ENCODE measurements at places on chromosomes 1 and 21.

DNA sequence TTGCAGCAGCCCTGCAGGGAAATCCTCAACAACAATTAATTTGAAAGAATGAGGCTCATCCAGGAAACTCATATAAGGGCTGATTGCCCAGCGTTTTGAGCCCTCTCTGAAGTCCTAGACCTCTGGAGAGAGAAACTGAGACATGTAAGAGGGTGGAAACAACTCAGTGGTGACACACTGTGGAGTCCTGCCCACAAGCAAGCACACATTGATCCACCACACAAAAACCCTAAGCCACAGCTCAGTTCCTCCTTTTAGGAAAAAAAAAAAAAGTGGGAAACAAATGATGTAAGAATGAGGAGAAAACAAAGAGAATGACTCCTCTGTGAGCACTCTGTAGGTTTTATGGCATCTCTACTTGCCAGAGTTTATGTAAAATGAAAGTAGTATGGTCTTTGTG, 22.9 kb upstream of the PLA2G5 start:
- no peak for DNase-seq

DNA sequence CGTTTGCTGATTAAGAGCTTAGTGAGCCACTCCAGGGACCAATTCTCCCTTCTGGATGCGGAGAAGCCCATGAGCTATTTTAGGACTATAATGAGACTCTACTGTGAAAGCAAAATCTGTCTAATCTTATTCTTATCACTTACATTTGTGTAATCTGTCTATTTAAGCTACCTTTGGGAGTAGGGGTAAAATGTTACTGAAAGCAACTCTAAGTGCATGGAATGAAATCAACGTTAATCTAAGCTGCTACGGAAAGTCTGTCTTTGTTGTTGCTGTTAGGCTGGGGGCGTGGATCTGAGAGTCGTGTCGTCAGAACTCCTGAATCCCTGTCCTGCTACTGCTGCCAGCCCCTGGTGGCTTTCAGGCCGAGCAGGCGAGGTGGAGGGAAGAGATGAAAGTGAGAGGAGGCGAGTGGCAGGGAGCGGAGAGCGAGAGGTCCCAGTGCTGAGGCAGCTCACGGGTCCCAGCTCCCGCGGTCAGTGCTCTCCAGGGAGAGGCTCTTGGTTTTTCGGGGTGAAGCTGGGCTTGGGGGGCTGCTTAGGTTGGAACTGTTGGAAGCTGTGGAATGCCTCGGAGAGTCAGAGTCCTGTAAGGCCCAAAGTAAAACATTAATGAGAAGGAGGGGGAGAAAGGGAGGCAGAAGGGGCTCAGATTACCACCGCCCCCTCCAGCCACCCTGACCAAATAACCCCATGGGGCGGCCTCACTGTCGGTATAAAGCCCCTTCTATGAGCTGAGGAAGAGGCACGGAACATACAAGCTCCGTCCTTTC, 53.9 kb downstream of the COQ8A start:
- DNase-seq = no peak

DNA sequence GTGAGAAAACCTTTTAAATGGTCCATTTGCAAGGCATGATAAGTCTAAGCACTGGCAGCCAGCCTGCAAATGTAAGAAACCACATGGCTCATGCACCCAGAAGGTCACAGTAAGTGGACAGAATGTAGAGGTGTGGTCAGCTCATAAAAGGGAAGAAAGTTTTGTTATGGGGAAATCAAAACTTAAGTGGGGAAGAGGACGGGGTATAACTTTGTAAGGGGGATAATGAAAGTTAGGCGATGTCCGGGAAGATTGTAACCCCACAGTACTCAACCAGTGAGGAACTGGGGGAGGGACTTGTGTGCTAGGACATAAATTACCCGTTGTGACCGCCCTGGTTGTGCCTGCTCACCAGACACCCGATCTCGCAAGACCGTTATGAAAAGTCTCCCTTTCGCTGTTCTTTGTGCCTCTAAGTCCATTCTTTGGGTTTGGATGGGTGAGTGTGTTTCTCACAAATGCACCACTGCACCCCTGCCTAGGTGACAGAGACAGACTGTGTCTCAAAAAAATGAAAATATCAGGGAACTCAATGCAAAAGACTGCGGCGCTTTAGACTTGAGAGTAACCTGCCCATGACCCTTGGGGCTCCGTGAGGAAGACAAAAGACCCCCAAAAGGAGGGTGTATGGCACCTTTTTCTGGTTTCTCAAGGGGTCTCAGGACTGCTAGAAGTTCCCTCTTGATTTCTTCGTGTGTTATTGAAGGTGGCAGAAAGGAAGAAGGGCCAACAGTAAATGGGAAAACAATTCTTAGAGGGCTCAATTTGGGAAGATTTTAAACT, 28.6 kb upstream of the ZNF496 start:
- DNase-seq = no peak

DNA sequence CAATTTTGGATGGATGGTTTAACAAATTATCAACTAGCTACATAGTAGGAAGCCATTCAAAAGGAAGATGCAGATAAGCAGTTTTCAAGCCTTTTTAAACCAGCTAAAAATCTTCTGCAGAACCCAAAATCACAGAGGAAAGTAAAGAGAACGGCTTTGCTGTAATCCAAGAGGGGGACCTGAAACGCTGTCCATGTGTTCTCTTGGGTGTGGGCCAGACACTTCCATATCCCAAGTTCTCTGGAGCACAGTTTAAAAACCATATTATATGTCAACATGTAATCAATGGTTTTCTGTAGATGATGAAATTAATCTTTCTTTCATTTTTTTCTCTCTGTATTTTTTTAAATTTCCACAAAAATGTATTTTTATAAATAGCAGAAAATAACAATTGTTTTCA, 90.5 kb downstream of the SELENOF start:
- DNase-seq = no peak

DNA sequence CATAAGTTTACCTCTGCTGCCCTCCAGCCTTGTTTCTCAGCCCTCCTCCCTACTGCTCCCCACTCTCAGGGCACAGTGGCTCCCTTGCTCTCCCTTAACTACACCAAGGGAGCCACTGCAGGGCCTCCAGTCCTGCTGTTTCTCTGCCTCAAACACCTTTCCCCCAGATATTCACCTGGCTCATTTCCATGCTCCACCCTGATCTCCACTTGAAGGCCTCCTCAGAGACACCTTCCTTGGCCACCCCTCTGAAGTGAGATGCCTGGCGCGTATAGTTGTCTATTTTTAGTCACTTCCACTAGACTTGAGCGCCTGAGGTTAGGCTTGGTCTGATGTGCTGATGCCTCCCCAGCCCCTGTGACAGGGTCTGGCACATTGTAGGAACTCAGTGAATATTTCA, 34.9 kb downstream of the SEC16B start:
- no peak for DNase-seq

GRCh38 chr1:105909811-105910210, 1146.7 kb upstream of the PRMT6 start:
- no peak for DNase-seq

GRCh38 chr1:188367661-188368060, 1538.9 kb downstream of the PLA2G4A start:
- no peak for DNase-seq

- DNase-seq = no peak
Observed at GRCh38 chr1:207866471-207867135, 44.3 kb downstream of the CD34 start.

GRCh38 chr1:40535732-40536131, 4.3 kb downstream of the ZNF684 start:
- DNase-seq = no peak

GRCh38 chr1:62381831-62382657, 54.8 kb upstream of the USP1 start:
- no peak for DNase-seq

GRCh38 chr1:9711466-9712020, 60.0 kb downstream of the PIK3CD start:
- DNase-seq = no peak

GRCh38 chr1:52166996-52167753, 25.3 kb downstream of the ZFYVE9 start:
- no peak for DNase-seq

- no peak for DNase-seq
Observed at GRCh38 chr1:235635938-235636662, 13.5 kb downstream of the GNG4 start.

DNA sequence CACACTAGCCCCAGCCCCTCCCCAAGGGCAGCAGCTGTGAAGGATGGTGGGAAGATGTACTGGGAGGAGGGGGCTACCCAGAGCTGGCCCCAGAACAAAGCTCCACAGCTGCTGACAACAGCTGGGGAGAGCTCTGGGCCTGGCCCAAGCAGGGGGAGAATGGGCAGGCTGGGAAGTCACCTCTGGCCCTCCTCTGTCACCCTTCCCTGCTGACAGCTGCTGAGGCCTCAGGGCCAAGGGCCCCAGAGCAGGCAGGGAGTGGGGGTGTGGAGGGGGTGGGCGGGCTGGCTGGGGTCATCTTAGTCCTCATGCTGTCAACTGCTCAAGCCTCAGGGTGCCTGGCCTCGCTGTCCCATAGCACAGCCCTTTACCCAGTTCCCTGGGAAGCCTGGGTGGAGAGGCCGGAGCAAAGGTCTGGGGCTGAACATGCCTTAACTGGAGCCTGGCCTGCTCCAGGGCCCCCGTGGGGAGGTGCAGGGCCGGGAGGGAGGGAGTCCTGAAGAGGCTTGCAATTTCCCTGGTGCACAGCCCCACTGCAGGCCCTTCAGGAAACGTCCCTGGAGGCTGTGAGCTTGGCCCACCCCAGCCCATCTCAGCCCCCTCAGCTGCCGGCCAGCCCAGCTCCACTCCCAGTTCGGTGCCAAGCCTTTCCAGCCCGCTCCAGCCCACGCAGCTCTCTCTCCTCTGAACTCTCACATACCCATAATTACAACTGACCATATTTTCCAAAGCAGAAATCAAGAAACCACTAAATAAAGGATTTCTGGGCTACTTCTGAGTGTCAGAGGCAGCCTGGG, 25.7 kb downstream of the HSPG2 start:
- no peak for DNase-seq

- DNase-seq = no peak
Observed at GRCh38 chr1:186194107-186194756, 180.8 kb downstream of the TPR start.

DNA sequence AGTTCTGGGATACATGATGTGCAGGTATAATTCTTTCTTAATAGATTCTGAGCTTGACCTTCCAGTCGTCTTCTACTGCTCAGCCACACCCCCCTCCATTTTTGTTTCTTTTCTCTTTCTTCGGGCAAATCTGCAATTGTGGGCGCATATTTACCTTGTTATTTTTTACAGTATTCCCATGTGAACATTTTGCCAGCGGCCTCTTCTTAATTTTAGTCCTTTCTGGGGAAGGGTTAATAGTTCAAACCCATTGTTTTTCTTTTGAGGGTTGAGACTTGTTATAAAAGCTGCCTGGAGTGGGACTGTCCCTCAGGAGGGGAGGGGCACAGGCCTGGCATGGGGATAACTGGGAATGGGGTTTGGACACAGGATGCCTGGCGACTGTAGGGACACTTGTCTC, 40.3 kb downstream of the PBX1 start:
- no peak for DNase-seq

DNA sequence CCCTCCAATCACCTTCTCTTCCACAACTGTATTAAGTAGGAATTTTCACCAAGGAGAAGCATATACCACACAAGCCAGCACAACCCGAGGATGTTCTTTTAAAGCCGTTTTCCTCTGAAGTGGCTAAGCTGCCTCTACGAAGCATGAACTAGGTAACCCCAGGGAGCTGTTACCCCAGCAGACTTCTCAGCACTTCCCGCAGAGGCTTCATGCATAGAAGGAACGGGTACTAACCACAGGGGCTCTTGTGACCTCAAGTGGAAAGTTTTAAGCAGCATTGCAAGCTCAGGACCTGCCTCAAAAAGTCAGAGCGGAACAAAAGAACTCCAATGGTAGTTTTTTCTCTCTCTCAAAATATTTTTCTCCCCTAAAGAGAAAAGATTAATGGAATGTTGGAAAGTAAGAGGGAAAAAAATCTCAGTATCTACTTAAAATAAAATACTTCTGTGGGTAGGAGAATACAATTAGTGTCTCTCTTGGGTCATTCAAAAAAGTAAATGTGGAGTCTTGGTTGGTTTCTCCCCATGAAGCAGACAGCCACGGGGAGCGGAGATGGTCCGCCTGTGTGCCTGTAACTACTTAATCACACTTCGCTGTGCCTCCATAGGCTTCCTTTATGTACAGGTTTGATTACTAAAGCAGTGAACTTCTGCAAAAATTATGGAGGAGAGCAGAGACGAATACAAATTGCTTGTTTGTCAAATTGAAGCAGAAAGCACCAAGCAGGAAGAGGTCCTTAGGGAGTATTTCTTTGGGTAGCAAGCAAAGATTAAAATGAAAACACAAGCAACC, 40.9 kb downstream of the STX6 start:
- no peak for DNase-seq

DNA sequence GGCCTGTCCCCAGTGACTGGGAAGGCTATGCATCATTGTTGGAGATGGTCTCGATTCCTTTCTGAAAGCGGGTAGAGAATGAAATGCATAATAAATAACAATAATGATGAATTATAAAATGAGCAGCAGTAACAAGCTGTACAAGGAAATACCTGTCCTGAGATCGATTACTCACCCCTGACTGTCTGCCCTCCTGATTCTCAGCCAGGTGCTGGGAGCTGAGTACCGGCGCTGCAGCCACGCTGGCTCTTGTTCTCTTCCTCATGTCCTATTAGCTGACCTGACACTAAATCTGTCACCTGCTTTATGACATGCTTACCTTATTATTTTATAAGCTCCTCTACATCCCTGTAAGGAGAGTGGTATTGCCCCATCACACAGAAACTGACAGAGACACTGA, 3.4 kb downstream of the AGPAT3 start:
- no peak for DNase-seq

GRCh38 chr1:79741720-79742421, 735.3 kb upstream of the ADGRL4 start:
- no peak for DNase-seq

GRCh38 chr21:33238146-33238545, 8.4 kb downstream of the IFNAR2 start:
- no peak for DNase-seq

- no peak for DNase-seq
Observed at GRCh38 chr1:171110621-171111326, 20.1 kb downstream of the FMO3 start.

- DNase-seq = no peak
Observed at GRCh38 chr1:27161594-27161993, 6.7 kb upstream of the SLC9A1 start.

GRCh38 chr1:24896176-24896575, 33.9 kb downstream of the RUNX3 start:
- no peak for DNase-seq

DNA sequence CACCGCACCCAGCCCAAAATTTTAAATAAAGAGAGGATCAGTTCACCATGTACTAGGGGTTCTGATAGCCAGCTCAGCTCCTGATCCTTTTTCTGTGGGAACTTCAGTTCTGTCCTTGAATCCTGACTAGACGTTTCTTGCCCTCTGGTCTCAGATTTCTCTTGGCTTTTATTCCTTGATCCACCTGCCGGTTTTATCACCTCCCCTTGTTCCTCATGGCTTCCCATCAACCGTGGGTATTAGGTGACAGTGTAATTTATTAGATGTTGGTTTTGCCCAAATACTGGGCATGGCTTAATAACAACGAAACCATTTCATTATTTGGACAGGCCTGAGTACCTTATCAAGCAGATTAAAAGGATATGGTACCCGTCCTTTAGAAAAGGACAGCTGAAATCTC, 22.5 kb downstream of the SLC45A1 start:
- no peak for DNase-seq

GRCh38 chr1:153251988-153252387, 7.5 kb upstream of the LORICRIN start:
- no peak for DNase-seq
